ENCODE measurements at places on chromosomes 2 and 18.

DNA sequence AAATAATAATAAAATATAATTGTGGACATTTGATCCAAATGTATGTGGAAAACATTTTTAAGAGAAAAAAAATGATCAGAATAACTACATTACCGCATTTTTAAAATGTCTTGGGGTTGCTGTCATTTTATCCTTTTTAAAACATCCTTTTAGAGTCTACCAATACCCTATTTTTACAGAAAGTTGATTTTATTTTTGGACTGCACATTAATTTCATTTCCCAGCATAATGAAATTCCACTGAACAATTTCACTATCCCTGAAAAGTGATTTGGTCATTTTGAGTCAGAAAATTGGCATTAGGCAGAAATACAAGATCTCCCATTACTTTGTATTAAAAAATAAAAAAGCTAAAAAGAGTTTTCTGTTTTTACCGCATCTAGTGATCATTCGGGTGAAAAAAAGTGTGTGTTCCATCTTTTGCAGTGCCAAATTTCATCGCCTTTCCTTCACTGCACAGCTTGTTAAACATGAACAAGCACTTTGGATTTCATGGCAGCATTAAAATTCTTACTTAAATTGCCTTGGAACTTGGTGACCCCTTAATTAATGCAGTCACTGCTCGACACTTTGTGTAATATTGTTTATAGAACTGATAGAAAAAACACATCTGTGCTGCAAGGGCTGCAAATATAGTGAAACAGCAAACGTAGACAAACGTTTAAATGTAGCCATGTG, 611.7 kb downstream of the TSN start:
- DNase-seq, result no peak

DNA sequence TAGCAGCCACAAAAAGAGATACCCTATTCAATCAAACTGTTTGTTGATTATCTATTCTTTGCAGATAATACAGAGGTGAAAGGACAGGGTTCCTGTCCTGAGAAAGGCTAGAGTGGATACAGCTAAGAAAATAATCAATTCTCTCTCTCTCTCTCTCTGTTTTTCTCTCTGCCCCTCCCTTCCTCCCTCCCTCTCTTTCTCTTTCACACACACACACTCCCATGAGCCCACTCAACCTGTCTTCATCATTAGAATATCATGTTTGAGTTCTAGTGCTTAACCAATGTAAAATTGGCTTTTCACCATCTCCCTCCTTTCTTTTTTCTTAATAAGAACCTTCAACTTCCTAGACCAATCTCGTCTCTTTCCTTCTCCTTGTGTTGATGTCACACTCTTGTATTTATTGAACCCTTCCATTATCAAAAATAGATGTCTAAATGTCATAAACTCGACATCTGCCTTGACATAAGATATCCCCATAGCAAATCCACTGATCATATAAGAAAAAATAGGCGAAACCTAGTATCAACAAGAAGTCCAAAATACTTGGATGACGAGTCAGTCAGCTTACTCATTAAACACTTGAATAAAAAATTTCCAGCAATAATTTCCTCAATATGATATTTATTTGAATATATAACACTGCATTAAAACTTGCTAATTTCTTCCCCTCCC, 42.8 kb upstream of the CYTIP start:
- DNase-seq, result no peak

DNA sequence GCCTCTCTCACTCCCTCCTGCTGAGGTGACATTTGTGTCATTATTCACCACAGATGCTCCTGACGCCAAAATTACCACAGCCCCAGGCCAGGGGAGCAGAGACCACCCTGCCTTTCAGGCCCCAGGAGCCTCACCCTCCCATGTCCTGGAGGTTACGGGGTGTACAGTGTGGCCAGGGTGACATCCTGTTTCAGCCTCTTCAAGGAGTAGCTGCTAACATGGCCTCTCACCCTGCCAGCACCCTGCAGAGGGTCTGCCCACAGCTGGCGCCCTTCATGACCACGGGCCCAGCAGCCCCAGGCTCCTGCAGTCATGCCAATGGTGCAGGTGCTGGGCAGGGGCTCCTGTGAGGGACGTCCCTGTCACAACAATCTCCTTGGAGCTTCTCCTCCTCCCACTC, 92.6 kb downstream of the SMIM21 start:
- no peak for DNase-seq

DNA sequence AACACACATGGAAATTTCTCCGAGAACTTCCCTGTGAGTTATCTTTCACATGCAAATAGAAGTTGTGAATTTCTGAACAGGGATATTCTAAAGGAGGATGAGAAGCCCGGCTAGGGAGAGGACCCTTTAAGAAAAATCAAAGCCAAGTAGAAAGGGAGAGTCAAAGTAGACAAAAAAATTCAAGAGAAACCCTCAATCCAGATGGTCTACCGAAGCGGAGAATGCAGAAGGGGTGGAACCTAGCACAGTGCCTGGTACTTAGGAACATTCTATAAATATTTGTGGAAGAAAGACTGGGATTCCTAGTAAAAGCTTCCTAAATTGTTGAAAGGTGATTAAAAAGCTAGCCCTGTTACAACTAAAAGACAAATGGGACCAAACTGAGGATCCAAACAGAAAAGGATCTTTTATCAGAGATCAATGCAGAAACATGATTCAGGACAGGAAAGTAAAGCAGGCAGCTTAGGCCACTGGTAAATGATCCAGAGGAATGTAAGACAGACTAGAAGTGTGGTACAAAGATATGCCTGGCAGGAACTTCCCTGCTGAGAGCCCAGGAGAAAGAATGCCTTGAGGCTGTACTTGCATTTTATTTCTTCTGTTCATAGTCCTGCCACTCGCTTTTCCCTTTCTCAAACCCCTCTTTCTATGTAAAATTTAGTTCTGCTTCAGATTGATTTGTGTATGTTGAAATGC, 19.5 kb upstream of the GLS start:
- no peak for DNase-seq

- DNase-seq, result no peak
These were observed 196.3 kb downstream of the LOXHD1 start for GRCh38 chr18:46460754-46461153.

DNA sequence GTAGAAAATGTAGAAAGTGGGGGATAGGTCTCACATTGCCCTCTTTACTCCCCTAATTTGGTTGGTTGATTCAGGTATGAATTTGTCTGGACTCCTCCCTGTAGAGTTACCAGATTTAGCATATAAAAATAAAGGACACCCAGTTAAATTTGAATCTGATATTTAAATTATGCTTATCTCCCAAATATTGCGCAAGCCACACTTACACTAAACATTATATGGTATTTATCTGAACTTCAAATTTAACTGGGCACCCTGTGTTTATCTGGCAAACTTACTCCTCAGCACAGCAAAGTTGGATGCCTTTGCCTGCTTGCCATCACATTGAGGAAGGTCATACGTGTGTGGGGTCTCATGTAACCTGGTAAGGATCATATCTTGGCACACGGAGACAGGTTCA, 882.4 kb upstream of the FAM98A start:
- DNase-seq, result no peak

DNA sequence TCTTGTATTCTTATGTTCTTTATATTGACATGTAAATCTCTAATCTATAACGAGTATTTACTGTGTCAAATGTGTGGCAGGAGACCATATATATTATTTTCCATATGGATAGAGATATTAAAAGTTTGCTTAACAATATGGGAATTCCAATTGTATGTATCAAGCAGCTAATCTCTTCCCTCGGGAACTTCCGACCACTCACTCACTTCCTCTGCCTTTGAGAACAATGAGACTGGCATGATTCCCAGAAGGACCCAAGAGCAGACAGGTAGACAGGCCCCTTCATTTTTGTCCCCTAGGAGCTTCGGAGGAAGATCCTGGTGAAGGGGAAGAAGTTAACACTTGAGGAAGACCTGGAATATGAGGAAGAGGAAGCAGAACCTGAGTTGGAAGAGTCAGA, 24.1 kb downstream of the PLCD4 start:
- DNase-seq, result no peak

DNA sequence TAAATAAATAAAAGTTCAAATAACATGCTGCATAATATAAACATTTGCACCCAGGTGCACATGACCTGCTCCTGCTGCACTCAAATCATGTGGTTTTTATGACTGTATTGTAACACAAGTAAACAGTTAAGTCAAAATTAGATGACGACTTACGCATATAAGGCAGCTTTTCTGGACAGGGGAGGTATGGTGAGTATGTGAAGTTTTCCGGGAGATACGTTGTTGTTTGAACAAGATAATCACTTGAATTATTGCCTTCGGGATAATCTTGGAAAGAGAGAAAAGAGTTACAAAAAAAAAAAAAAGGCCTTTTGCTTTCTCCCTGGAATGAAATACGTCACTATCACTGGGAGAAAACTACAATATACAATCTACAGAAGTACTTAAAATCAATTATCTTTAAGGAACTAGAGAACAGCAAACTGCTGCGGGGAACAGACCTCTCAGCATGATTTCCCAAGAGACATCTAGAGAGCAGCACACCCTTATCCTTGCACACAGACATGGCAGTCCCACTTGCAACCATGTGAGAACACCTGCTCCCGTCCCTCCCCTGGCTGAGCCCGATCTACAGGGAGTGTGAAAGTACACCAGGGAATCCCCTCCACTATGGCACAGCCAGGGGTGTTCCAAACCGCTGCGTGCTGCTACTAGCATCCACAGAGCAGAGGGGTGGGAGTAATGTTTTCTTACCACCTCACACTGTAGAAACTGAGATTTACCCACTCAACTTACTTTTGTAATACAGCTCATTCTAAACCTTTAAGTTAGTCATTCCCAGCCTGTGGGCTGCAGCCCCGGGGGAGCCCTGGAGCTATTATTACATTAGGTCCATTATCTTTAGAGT, 26.3 kb downstream of the B4GALT6 start:
- no peak for DNase-seq

DNA sequence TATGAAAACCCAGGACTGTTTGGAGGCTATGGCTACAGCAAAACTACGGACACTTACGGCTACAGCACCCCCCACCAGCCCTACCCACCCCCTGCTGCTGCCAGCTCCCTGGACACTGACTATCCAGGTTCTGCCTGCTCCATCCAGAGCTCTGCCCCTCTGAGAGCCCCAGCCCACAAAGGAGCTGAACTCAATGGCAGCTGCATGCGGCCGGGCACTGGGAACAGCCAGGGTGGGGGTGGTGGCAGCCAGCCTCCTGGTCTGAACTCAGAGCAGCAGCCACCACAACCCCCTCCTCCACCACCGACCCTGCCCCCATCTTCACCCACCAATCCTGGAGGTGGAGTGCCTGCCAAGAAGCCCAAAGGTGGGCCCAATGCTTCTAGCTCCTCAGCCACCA, 12.1 kb downstream of the HOXD3 start:
- DNase-seq, result no peak

DNA sequence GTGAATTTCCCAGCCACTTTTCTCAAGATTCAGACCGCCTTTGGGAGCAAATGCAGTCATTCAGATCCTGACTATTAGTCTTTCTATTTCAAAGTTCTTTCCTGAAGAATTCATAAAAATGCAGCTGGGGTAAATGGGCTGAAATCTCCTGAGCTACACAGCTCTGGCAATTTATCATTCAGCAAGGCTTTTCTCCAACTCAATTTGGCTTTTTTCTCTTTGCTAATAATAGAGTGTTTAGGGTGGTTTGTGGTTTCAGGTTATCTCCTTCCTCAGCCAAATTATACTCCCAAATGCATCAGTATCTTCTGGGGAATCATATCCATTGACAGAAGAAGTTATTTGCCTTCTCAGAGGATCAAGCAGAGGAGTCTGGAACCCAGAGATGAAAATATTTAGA, 282.4 kb upstream of the SLC14A2 start:
- DNase-seq, result no peak

- no peak for DNase-seq
These were observed 242.1 kb upstream of the RND3 start for GRCh38 chr2:150729495-150729955.

DNA sequence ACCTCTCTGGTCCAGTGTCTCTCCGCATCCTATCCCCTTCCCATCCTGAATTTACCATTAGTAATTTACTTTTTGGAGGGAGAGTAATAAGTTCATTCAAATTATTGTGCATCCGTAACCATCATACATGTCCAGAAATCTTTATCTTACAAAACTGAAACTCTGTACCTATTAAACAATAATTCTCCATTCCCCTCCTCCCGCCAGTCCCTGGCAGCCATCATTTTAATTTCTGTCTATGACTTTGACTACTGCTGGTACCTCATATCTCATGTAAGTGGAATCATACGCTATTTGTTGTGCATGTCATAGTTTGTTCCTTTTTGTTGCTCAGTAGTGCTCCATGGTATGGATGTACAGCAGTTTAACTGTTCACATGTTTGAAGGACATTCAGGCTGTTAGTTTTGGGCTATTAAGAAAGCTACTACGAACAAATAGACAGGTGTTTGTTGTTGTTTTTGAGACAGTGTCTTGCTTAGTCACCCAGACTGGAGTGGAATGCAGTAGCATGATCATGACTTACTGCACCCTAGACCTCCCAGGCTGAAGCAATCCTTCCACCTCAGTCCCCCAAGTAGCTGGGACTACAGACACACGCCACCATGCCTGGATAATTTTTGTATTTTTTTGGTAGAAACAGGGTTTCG, 2.0 kb downstream of the LIMS1 start:
- no peak for DNase-seq

DNA sequence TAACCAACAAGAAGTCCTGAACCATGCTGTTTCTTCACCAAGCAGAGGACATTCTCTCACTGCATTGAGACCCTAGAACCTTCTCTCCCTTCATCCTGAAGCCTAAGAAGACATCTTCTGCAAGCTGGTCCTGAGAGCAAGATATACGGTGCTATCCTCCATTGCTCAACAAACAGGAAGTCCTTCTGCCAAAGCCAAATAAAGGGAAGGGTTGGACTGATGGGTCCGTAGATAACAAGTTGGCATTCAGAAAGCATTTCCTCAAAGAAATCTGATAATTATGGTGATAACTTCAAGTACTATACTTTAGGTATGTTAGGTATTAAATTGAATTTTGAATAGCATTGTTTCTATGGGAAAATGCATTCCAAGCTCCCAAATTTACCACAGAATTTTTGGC, 23.3 kb downstream of the GRB14 start:
- no peak for DNase-seq

DNA sequence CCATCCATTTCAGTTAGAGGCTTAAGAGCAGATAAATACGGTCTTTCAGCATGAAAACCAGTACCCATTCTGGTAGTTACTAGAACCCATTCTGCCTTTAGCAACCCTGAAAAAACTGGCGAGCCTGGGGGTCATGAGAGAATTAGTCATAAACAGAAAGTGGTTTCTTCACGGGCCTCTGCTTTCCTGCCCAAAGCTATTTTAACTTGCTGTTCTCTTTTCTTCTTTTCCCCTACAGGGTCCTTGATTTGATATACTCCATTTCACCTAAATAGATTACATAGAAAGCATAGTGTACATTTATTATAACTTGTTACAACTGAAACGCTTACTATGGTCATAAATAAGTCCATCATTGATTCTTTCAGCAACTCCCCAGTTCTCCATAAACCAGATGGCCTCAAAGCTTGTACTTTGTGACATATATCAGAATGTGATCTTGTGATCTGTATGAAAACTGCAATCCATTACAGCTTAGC, 48.3 kb downstream of the WDFY1 start:
- no peak for DNase-seq

GRCh38 chr2:108363024-108363907, 14.5 kb upstream of the SULT1C4 start:
- DNase-seq, result no peak
